ENCODE measurements at places on chromosomes 1 and 21.

DNA sequence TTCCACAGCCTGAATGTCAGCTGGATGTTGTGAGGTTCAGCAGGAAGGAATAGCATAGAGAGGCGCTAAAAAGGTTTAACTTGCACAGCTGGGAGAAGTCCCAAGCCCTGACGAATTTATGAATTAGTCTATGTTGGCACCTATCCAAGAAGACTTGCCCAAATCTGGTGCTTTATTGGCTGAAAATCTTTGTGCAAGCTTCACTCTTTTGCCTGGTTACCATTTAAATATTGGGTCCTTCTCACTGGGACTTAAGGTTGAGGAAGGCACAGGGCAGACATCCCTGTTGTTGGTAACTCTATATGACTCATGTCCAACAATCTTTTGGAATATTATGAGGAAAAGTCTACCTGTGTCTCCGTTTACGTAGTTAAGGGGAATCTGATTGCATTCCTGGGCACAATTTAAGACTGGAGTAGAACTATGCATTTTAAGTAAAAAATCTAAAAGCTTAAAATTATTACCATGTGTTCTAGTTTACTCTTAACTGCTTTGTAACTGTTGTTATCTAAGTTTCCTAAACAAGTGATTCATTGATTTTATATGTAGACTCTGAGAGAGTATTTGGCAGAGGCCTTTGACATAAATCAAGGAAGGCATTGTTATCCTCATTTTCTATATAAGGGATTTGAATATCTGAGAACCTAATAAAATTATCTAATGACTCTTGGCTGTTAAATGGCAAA lies 181.7 kb upstream of the DPYD start:
- no peak for DNase-seq

DNA sequence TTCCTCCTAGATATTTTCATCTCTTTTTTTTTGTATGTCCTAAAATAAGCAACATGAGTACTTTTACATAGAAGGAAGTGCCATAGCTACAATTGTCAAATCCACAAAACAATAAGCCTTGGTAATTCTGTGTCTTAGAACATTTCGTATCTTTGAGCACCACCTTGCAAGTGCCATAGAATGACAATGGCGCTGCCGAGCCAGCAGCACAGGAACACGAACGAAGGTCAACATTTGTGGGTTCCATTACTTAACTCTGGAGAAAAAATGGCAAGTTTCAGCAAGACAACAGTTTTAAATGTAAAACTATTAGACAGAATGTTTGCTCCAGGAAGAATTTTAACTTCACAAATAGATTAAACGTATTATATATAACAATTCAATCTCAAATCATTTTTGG lies 222.1 kb downstream of the CHRM3 start:
- no peak for DNase-seq

DNA sequence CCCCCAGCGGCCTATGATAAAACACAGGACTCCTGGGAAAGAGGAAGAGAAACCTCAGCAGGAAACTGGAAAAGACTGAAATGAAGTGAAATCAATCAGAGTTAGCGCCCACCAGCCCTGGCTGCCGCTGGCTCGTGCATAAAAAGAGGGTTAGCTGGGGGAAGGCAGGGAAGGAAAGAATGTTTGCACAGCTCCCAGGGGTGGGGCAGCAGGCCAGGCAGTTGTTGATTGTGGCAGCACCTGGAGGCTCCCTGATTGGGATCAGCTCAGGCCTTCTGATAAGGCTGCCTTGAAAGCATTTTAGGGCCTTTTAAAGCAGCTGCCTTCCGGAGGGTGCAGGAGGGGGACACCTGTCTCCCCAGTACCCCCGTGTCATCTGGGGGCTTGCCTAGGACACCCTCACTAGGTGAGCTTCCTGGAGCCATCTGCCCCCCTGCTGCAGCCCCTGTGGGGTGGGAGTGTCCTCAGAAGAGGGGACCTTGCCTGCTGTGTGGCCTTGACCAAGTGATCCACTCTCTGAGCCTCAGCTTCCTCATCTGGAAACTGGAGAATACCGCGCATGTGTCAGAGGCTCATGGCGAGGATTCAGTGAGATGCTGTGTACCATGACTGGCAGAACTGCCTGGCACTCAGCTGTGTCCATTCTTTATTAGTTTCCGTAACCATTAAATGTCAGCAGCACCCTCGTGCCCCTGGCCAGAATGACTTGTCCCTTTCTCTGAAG lies 6.6 kb downstream of the EPHB2 start:
- DNase-seq: no peak

DNA sequence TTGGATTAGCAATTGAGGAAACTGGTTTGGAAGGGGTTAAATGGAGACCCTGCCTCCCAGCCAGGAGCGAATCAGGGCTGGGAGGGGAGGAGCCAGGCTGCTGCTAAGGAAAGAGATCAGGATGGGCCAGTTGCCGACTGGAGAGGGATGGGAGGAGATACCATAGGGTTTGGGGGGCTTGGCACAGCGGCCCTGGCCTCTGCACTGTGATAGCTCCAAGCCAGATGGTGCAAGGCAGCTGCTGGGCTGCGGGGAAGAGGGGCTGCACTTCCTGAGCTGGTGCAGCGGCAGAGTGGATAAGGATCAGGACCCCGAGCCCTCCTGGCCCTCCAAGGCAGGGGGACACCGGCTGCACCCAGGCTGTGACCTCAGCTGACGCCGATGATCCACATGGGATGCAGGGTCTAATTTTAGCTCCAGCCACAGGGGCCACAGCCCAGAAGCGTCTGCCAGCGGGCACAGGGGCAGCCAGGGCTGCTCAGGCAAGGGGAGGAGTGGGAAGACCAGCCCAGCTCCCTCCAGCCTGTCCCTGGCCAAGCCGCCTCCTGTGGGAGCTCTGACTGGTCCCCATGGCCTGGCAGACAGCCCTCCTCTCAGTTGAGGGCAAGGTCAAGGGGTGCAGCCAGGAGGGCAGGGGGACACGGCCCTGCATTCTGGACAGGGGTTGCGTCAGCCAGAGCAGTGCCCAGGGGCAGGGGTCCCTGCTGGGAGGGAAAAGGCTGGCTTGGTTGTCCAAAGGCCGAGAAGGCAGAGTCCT lies at the start of gene EXTL1:
Gene EXTL1 (plus strand): TSS at position 129 of the 757 bp plus-strand sequence. CDS start 872 bp downstream, outside the sequence.
- DNase-seq: no peak

- peak; percentile 51 for DNase-seq
Measured at GRCh38 chr1:184866991-184867788, 107.1 kb downstream of the NIBAN1 start.

DNA sequence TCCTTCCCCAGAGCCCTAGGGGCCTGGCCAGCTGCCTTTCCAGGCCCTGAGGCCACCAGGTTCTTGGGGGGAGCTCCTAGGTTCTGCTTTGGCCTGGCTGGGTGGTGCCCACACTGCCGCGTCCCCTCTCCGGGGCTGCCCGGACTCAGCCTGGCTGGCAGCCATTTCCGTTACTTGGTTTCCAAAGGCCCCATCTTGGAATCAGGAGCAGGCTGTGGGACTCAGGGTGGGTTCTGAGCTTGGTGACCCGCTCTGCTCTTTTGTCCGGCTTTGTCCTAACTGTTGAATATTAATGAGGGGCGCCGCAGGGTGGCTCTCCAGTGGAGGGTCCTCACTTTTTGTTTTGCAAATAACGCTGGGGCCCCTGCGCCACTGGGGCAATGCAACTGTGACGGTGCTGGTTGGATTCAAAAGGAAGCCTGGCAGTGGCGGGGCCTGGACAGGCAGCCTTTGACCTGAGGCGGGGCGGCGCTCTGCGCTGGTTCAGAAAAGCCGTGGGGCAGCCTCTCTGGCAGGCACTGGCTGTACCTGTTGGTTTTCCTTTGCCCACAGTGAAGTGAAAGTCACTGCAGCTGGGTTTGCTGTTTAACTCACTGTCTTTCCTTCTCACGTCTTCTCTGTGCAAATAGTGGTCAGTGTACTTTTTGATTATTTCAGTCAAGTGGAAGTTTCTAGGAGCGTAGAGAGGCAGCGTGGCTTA lies 20.2 kb downstream of the SKI start:
- no peak for DNase-seq

- DNase-seq: no peak
Measured at GRCh38 chr21:36725793-36726386, 27.0 kb downstream of the SIM2 start.

DNA sequence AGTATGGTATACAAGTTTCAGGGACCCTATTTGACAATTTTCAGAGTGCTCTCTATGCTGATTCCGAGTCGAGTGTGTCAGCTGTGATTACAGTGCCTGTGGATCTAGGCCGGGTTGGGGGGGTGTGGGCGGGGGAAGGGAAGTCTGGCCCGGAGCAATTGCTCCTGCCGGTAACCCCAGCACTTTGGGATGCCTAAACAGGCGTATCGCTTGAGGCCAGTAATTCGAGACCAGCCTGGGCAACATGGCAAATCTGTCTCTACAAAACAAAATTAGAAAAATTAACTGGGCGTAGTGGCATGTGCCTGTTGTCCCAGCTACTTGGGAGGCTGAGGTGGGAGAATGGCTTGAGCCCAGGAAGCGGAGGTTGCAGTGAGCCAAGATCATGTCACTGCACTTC lies 1.6 kb upstream of the IL10RB start:
- DNase-seq: no peak

- DNase-seq: no peak
Measured at GRCh38 chr1:7046891-7047290, 261.6 kb downstream of the CAMTA1 start.

GRCh38 chr1:59198564-59198963 lies 98.3 kb upstream of the FGGY start:
- DNase-seq: no peak

GRCh38 chr1:226677027-226678020 lies 61.8 kb downstream of the ITPKB start:
- DNase-seq: peak; percentile 29

DNA sequence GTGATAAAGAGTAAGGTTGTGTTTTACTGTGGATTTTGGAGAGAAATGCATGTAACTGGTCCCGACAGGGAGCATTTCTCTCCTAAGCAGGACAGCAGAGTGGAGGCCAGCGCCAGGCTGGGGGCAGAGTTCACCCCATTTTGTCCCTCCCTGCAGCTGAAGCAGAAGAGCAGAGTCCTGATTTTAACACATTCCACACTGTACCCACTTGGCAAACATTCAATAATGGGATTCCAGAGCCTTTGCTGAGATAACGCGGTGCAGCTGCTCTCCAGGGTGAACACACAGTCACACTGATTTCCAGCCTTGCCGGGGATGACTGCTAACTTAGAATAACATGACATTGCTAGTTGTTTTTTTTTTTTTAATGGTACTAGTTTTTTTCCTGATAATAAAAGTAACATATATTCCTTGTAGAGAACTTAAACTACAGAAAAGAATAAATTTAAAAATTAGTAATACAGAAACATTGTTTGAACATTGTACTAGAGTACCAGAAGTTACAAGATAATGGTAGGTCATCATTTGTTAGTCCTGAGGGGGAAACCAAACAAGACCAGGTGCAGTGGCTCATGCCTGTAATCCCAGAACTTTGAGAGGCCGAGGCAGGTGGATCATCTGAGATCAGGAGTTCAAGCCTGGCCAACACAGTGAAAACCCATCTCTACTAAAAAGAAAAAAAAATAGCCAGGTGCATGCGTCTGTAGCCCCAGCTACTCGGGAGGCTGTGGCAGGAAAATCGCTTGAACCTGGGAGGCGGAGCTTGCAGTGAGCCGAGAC lies 77.2 kb downstream of the SCCPDH start:
- DNase-seq: no peak

Measured in HTR-8/SVneo (cell line).